Heart left ventricle (tissue), 16 donors: ENCODE measurements at places on chromosomes 12 and 14. TPM values are rescaled to one million over a fixed set of nuclear protein-coding genes. Genes with fewer than 3 reads are reported as not detected.

DNA sequence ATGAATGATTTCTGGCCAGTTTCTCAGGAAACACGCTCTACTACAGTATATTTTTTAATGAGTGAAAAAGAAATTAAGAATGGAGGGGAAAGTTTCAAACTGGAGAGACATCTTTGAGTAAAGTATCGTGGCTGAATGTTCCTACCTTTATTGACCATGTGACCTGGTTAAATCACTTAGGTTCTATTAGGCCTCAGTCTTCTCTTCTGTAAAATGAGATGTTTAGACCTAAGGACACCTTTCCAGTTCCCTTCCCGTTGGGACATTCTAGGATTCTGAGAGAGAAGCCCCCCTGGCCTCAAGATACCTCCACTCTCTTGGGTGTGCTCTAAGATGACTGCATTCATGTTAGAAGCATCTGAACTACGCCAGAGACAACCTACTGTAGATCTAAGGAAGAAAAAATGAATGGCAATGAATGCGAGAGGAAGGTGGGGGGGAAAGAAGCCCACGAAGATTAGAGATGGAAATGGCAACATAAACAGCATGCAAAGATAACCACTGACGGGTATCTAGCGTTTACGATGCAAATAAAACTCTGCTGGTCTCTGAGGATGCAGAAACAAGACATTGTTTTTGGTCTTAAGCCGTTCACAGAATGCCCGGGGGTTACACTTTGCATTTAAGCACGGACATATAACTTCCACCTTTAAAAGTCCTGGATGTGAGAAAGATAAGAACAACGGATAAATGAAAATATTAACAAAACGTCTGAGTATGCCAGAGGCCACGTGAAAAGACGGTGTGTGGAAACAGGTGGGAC is 599 bp upstream of the CPSF6 start:
- DNase-seq: no peak

GRCh38 chr12:26599096-26599695 is 233.8 kb downstream of the ITPR2 start:
- DNase-seq: no peak

DNA sequence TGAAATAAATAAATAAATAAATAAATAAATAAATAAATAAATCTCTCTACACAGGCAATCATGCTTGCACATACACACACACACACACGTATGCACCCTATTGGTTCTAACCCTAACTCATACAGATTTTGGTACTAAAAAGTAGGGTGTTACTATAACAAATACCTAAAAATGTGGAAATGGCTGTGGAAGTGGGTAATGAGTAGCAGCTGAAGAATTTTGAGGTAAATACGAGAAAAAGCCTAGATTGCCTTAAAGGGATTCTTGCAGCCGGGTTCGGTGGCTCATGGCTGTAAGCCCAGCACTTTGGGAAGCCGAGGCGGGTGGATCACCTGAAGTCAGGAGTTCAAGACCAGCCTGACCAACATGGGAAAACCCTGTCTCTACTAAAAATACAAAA is 15.7 kb upstream of the SLC2A3 start:
- DNase-seq: no peak

DNA sequence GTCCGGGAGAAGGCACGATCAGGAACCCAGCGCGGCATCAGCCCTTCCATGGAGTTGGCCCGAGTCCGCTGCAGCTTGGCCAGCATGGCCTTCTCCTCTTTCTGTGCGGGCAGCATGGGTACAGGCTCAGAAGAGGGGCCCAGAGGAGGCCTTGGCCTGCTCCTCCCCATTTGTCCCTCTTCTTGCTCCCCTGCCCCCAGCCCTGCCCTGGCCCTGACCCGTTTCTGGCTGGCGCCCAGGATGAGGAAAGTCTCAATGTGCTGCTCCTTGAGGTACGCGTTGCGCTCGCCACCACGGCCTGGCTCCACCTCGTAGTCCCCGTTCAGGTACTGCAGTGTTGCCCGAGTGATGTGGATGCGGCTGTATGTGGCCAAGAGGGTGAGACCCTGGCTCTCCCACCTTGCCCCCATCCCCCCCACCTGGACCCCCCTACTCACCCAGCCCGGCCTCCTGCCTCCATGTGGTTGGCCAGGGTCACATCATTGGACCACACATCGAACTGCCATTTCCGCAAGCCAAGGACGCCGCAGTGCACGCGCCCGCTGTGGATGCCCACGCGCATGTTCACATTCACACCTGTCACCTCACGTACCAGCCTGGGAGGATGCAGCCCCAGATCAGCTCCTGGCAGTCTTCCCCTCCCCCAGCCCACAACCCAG is 12.8 kb downstream of the ADCY6 start:
- DNase-seq: no peak

The LYZ gene
- polyA plus RNA-seq: 4.6 TPM
